ENCODE measurements at places on chromosomes 2 and 18.

GRCh38 chr2:66803726-66804125 lies 368.8 kb downstream of the MEIS1 start:
- DNase-seq, result no peak

- DNase-seq, result no peak
Measured at GRCh38 chr2:190591437-190591836, 56.9 kb upstream of the NEMP2 start.

DNA sequence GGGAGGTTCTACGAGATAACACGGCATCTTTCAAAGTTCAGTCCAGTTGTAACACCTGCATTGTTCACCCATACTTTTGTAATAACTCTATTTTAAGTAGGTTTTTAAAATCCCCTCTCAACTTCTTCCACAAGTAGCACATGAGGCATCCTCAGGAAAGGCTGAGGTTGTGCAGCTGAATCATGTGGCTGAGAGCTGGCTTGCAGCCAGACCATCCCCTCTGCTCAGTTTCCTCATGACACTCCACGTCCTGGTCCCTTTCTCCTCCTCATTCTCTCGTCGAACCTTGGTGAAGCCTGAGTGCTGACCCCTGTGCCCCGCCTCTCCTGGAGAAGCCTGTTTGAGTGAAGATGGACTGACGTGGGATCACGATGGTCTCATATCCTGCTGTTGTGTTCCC lies 42.5 kb downstream of the POU3F3 start:
- no peak for DNase-seq

- DNase-seq, result no peak
Measured at GRCh38 chr2:24871852-24872333, 48.1 kb downstream of the ADCY3 start.

GRCh38 chr2:231104115-231104713 lies 20.6 kb downstream of the HTR2B start:
- DNase-seq, result peak; percentile 39

- no peak for DNase-seq
Measured at GRCh38 chr2:222610746-222611145, 45.1 kb downstream of the FARSB start.

DNA sequence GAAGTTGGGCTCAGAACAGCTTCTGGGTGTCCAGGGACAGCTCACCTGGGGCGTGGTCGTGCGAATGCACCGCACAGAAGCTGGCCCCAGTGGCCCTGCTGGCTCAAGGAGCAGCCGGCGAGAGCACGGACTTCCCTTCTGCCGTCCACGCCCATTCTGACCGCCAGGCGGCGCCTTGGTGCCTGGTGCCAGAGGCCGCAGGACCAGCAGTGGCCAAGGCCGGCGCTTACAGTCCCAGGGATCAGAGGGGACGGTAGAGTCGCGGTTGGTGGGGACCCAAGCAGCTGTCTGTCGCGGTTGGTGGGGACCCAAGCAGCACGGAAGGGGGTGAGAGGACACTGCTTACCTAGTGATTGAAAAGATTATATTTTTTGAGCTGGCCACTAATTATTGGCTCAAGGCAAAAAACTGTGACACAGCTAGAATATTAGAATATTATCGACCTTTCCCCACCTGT lies 25.7 kb downstream of the NPPC start:
- no peak for DNase-seq

DNA sequence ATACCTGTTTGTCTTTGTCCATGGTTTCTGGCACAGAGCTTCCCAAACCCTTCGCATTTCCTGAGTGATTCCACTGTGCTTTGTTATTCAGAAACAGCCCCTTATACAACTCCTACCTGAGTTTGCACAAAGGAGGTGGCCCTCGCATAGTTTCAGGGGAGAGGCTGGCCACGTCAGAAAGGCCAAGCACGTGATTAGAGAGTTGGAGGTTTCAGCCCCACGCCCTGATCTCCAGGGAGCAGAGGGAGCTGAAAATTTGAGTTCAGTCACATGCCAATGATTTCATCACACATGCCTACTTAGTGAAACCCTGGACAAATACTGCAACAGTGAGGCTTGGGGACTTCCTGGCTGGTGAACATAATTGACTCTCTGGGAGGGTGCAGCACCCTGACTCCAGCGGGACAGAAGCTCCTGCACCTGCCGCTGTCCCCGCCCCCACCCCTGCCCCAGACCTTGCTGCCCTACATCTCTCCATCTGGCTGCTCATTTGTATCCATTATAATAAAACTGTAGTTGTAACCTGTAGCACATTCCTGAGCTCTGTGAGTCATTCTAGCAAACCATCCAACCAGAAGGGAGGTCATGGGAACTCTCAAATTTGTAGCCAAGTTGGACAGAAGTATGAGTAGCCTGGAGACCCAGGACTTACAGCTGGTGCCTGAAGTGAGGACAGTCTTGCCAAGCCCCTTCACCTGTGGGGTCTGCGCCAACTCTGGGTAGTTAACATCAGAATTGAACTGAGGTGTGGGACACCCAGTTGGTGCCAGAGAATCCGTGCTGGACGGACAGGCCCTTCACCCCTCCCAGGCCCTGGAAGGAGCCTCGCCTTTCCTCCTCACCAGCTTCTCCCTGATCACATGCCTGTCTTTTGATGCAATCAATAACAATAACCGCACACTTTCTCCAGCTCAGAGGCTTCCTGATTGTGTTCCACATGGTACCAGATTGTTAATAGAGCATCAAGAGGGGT lies 224.3 kb downstream of the ANAPC1 start:
- DNase-seq, result no peak

GRCh38 chr2:177888581-177888980 lies 184.0 kb downstream of the PDE11A start:
- no peak for DNase-seq

DNA sequence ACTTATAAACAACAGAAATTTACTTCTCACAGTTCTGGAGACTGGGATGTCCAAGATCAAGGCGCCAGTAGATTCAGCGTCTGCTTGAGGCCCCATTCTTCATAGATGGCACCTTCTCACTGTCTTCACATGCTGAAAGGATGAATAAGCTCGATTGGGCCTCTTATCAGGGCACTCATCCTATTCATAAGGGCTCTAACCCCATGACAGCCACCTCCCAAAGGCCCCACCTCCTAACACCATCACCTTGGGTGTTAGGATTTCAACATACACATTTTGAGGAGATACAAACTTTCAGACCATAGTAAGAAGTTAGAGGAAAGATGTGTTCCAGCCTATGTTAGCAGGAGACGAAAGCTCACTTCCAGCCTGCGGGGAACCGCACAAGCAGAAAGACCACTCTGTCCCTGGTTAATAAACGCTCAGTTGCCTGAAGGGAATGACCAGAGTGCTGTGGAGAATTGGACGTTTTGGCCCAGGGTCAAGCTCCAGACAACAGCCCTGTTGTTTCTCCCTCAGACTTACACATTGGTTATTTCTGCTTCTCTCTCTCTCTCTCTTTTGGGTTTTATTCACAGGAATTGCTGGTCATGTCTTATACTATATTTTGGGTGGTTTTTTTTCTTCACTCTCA lies 90.3 kb downstream of the MAPRE2 start:
- no peak for DNase-seq

GRCh38 chr2:155645791-155646190 lies 686.7 kb downstream of the NR4A2 start:
- DNase-seq, result no peak

DNA sequence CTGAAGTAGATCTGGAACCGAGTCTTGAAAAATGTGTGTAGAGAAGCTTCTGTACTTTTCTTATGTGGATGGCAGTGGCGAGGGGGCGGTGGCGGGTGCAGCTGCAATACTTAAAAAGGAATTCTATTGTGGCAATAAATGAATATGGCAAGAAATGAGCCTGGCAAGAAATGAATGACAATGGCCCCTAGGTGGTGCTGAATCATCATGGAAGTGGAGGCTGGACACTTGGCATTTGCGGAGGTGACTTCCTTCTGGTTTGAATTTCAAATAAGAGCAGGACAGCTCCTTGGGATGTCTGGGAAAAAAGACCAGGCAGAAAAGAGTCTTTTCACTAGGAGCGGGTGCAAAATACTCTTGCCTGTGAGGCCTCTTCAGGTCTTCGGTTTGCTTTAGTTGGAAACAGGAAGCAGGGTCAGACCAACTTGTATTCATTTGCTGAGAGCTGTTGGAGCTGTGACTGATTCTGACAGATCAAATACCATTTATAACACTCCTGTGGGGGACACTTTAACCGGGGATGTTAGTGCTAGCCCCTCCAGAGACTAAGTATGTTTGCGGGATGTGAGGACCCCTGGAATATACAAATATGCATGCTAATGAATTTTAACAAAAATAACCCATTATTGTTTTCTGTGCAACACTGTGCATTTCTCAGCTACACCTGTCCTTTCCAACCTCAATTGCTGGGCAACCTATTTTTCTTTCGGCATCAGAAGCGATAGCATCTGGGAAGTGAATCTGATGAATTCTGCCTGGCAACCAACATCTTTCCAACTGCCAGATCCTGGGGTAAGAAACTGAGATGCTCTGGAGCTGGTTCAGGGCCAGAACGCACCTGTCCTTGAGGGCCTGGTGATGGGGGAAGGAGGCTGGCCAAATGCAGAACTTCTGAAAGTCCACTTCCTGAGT lies 35.4 kb downstream of the FASTKD2 start:
- DNase-seq, result no peak

DNA sequence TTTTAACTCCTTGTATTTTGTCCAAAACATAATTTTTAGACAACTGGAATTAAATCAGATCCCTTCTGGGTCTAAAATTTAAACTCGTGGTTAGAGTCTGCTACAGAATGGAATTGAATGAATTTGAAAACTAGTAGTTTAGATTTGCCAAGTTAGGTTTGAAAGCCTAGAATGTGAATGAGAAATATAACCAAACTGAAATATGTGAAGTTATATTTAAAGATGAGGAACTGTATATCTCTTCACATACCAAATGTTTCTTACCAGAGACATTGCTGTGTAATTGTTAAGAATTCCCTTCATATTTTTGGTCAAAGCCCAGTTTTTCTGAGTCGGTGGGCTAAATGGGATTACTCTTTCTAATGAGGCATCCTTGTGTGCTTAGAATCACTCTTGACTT lies 74.2 kb downstream of the LPIN1 start:
- no peak for DNase-seq

DNA sequence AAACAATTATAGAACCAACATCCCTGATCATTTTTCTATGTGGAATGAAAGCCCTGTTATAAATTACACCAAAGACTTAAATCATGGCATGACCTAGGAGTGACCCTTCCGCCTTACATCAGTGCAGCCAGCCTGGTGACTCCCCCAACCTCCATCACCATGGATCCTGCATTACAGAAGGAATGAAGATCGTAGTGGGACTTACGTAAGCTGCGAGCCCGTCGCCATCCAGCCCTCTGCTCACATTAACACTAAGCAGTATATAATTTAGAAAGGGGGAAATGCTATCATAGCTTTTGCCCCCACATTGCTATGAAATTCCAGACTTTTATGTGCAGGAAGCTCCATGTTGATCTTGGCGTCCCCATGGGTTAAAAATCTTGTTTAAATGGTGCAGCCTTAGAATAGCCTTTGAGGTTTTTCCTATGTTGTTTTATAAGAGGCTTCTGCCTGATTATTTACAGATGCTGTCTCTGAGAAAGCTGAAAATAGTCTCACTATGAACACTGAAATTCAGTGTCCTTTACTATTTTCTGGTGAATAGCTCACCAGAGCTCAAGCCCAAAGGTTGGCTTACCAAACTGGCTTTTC lies 76.3 kb downstream of the COLEC12 start:
- no peak for DNase-seq

DNA sequence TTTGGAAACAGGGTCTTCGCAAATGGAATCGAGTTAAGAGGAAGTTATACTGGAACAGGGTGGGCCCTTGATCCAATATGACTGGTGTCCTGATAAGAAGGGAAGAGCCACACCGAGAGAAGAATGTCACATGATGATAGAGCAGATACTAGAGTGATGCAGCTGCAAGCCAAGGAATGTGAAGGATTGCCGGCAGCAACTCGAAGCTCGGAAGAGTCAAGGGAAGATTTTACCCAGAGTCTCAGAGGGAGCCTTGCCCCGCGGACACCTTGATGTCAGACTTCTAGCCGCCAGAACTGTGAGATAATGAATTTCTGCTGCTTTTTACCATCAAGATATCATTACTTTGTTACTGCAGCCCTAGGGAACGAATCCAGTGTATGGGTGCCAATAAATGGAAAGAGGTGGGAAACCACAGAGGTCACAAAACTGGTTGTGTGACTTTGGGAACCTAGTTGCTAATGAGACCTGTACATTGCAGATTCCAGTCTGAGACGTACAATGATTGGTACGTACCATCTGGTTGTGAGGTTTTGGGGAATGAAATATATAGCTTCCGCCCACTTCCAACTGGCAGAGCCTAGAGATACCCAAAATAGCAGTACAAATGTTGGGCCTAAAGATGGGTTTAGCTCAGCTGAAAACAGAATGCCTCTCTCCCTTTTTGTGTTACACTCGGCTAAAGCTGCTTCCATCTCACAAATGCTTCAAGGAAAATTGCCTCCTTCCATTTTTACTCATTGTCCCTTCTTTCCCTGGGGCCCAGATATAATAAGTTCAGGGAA lies 28.6 kb upstream of the VWA3B start:
- DNase-seq, result no peak

GRCh38 chr18:63440881-63441280 lies 18.6 kb upstream of the VPS4B start:
- no peak for DNase-seq

- DNase-seq, result no peak
Measured at GRCh38 chr2:196924051-196924450, 2.5 kb downstream of the PGAP1 start.

- DNase-seq, result no peak
Measured at GRCh38 chr2:49988276-49988675, 834.0 kb upstream of the FSHR start.

DNA sequence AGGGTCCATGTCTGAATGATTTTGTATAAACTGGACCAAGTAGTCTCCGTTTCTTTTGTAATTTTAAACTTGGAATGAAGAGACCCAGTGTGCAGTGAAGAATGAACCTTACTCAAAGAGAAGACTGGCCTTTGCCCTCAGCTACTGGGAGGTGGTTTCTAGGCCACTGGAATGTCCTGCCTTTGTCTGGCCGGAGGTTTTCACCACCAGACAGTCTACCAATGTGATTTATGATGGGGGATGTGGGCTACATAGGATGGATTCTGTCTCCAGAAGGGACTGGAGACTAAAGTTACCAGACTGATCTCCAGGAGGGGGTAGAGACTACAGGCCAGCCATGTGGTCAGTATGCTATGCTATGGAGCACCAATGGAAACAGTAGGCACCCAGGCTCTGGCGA lies 42.8 kb upstream of the RAB31 start:
- DNase-seq, result no peak

GRCh38 chr2:204870053-204870452 lies 324.8 kb downstream of the PARD3B start:
- DNase-seq, result no peak

DNA sequence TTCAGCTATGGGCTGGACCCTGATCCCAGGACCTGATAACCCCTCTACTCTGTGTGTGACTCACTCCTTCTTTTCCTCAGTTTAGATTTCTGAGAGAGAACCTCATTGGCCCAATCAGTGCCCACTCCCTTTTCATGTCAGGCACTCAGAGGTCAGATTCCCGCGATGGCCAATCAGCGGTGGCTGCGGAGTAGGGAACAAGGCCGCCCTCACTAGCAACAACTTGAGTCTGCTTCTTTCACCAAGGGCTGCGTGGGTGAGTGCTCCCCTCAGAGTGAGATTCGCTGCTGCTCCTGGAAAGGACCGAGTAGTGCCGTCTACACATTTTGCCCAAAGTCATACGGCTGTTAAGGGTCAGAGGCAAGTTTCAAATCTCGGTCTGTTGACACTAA lies 34.7 kb downstream of the NPPC start:
- DNase-seq, result no peak

Measured in SK-N-MC (cell line).